ENCODE measurements at places on chromosomes 13 and 19.

DNA sequence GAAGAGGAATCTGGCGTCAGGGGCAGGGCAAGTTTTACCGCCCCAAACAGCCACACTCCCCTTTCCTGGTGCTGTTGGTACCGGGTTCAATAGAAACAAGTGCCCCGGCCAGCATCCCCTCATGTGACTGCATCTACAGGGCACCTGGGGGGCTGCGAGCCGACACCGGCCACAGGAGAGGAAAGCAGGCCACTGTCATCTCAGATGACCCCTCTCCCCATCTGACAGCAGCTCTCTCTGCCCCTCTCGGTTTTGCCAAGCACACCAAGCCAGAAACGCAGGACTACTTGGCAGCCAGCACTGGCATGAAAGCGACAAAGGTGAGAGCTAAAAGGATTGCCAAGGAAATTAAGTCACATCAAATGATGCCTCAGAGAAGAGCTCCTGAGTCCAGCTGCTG, 37.1 kb downstream of the MLLT1 start:
- no peak for DNase-seq

- no peak for DNase-seq
These were observed 15.8 kb downstream of the ZNF574 start for GRCh38 chr19:42091742-42092141.

DNA sequence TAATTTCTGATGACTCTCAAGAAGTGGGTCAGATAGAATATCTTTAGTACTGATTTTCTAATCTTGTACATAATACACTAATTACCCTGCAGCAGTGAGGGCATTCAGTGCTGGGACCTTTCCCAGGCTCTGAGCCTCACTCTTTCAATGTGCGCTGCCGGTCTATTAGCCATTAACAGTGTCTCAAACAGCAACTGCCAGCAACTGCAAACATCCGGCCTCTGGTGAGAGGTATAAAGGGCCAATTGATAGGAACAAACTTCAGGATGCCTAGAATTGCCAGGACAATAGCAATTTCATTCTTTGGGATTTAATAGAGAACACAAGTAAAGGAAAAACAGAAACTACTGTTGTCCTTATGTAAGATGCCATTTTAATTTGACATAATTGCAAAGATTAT, 604.4 kb upstream of the SPRY2 start:
- peak; percentile 24 for DNase-seq

DNA sequence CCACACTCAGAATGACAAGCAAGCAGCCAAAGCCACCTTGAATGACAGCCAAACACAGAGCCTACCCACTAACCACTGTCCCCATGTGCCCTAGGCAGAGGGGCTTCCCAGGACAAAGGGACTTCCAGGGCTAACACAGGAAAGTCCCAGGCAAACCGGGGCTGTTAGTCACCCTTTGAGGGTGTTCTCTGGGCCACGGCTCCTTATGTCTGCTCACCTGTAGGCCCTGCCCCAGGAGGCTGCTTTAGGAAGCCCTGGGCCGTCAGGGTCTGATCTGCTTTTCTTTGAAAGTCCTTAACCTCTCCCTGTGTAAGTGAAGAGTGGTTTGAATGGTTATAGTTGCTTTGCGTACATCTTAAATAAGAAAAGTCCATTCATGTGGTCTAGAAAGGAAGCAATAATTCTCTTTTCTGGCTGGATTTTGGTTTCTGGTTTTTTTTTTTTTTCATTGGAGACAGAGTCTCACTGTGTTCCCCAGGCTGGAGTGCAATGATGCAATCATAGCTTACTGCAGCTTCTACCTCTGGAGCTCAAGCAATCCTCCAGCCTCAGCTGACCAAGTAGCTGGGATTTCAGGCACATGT, 161.4 kb downstream of the EFNB2 start:
- DNase-seq: no peak

DNA sequence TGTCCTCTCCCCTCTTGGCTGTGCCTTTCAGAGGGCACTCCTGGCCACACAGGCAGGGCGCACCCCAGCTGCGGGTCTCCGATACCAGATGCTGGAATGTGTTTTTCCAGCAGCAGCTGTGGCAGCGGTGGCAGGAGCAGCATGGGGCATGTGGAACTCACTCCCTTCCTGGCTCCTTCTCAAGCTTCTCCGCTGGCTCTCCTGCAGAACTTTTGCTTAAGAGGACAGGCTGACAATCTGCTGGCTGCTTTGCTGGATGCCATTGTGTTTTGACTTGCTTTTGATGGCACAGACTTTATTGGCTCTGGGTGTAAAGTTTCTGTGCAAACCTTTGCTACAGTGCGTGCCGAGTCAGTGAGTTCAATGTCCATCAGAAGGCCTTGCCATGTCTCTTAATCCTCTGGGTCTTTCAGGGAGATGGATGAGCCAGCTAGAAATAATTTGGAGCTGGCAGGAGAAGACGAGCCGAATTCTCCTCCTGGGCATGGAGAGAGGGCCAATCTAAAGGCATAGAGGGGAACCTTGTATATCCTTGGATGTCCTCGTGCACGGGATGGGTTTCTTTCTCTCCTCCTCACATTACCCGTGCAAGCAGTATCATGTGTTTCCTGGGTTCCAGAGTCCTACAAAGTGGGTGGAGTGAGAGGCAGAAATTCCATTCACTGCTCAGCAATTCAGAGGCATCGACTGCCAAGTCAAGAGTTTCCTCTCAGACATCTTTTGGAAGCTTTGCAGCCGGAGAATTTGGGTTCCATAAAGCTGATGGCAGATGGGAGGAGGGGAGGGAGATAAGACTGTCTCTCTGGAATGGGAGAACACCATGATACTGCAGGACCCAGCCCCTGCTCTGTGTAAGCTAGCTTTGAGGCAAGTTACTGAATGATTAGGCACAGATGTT, 231.2 kb downstream of the FGF9 start:
- DNase-seq: peak; percentile 34

GRCh38 chr13:20429682-20430081, 96.0 kb downstream of the CRYL1 start:
- DNase-seq: no peak

GRCh38 chr13:20442798-20443381, 82.8 kb downstream of the CRYL1 start:
- no peak for DNase-seq

GRCh38 chr19:5282901-5283300, 57.7 kb downstream of the PTPRS start:
- peak; percentile 76 for DNase-seq

GRCh38 chr19:7272856-7273578, 21.2 kb downstream of the INSR start:
- no peak for DNase-seq

DNA sequence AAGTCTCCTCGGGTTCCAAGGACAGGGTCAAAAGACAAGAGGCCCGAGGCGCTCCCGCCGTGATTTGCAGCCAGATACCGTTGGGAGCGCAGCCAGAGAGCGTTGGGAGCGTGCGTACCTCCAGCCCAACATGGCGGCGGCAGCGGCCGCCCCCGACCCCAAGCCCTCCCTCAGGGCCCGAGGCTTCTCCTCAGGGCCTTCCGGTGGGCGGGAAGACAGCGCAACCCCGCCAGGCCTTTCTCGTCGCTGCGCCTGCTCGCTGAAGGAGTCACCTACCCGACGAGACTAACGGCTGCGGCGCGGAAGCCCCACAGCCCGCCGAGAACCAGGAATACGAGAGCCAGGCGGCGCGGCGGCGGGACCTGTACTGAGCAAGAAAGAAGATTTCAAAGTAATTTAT, 3.2 kb upstream of the ZNF850 start:
- peak; percentile 59 for DNase-seq

DNA sequence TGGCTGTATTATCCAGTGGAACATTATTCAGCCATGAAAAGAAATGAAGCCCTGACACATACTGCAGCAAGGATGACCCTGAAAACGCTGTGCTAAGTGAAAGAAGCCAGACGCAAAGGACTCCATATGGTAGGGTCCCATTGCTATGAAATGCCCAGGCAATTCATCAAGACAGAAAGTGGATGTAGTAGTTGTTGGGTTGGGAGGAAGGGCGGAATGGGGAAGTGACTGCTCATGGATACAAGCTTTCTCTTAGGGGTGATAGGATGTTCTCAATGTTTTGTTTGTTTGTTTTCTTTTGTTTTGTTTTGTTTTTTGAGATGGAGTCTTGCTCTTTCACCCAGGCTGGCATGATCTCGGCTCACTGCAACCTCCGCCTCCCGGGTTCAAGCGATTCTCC, 11.1 kb upstream of the CEACAM16 start:
- no peak for DNase-seq

DNA sequence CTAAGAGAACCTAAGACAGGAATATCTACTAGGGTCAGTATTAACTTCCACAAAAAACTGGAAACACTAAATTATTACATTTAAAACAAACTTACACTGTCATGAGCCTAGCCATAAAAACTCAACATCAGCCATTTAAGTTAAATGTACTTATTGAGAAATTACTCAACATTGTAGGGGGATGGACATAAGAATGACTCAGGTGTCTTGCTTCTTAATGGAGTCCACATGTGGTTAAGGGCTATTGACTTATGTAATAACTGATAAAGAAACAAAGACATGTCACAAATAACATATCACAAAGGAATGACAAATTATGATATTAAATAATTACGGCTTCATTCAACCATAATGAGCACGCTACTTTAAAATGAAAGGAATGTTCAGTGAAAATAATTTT, 36.2 kb downstream of the CLDN10 start:
- DNase-seq: no peak

GRCh38 chr19:29442094-29442493, 83.7 kb upstream of the VSTM2B start:
- no peak for DNase-seq

DNA sequence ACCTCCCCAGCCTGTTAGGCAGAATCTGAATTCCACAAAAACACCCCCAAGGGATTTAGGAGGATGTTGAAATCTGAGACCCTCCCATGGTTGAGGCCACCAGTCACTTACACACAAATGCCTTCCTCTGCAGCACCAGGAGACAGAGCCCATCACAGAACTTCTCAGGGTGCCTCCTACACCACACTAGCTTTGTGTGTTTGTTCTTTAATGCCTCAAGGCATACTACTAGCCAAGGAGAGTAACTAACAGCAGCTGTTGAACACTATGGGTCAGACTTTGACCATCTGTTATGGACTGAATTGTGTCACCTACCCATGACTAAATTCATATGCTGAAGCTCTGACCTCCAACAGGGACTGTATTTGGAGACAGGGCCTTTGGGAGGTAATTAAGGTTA, 9.5 kb upstream of the MED26 start:
- DNase-seq: no peak

GRCh38 chr13:74134777-74135325, 647 bp upstream of the KLF12 start:
- DNase-seq: peak; percentile 81

- no peak for DNase-seq
These were observed 15.2 kb downstream of the ERFL start for GRCh38 chr19:41912899-41913537.

DNA sequence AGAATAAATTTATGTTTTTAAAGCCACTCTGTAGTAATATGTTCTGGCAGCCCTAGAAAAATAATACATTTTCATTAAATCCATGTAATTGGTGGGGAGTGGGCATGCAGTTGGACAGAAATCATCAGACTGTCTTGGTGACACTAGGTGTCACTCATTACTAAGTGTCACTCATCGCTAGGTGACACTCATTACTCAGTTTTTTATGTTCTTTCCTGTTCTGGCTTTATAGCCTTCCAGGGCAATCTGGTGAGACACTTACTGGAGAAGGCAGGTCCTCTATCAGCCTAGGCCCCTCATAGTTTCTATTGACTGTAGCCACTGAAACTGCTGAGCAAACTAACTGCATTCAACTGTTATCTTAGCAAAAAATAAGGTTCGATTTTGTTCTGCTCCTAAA, 542.1 kb downstream of the SLITRK1 start:
- DNase-seq: no peak

- DNase-seq: peak; percentile 86
These were observed 3.4 kb downstream of the DMKN start for GRCh38 chr19:35509861-35510625.

DNA sequence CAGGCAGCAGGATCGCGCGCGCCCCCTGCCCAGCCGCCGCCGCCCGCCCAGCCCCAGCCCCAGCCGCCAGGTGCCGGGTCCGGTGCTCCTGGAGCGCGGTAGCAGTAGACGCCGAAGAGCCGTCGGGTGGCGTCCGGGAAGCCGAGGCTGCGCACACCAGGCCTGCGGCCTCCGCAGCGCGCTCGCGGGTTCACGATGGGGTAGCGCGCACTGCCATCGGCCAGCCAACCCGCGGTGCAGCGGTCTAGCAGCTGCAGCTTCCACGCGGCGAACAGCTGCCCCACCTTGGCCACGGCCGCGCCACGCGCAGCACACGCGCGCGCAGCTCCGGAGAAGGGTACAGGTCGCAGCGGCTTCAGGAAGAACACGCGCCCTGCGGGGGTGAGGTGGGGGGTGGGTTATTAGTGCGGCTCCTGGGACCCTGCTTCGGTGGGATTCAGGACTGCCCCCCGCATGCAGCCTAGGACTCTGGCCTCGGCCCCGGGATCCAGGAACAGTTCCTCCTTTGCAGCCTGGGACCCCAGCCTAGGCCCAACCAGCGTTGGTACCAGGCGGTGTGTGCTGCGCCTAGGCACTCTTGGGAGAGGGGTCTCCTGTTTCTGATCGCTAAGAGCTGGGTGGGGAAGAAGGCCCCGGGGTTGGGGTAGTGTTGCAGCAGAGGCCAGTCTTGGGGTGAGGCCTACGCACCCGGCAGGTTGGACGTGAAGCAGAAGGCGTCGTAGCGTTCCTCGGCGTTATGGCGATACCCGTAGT, 15.1 kb downstream of the TM6SF2 start:
- DNase-seq: no peak

- DNase-seq: no peak
These were observed 23.2 kb upstream of the CPAMD8 start for GRCh38 chr19:17049711-17050280.

GRCh38 chr13:99662678-99663077, 161.4 kb downstream of the TM9SF2 start:
- DNase-seq: no peak

DNA sequence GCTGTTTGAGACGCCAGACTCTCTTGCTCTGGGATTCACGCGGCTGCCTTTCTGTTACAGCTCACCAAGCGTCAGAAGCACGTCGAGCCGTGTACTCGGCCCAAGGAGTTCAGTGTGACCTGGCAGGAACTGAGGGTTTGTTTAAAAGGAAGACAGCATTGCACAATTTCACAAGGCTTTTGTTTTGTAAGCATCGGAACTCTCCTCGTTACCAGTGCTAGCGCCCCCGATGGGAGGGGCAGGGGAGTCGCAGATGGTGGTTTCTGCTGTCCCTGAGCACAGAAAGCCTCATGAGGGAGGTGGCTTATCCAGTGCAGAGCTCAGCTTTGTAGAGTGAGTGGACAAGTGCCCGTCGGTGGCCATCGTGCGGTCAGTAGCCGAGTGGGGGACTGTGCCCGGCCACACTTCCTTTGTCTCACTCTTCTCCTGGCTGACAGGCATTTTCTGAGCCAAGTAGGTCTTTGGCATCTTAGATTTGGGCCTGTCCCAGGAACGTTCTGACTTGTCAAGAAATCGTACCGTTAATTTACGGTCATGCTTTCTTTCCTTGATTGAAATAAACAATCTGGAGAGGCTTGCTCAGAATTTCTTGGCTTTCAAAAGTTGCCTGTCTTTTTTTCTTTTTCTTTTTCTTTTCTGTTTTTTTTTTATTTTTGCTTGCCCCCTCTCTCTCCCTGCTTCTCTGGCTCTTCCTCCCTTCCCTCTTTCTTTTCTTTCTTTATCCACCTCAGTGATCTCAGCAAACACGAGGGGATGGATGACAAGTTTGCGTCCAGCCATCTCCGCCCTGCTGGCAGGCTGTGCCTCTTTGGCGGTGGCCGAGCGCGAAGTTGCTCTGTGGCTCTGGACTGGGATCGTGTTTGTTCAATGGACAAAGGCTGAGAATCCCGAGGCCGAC, 7.7 kb downstream of the KDM4B start:
- DNase-seq: peak; percentile 81

- no peak for DNase-seq
These were observed 12.6 kb downstream of the DNAJC3 start for GRCh38 chr13:95689582-95689926.

Data from left ventricle myocardium superior (tissue), 1 donor.